Ecto neural progenitor cell (in vitro differentiated cells): ENCODE measurements at places on chromosomes 7 and 10.

GRCh38 chr7:90411510-90411909 lies 8.2 kb downstream of the CLDN12 start:
- no peak for DNase-seq

GRCh38 chr7:152180587-152180986 lies 155.1 kb downstream of the GALNT11 start:
- DNase-seq = no peak

GRCh38 chr10:57162231-57162630 lies 801.2 kb upstream of the ZWINT start:
- DNase-seq = no peak

- no peak for DNase-seq
Measured at GRCh38 chr10:6384847-6385246, 182.1 kb downstream of the PFKFB3 start.

GRCh38 chr7:12422554-12423320 lies 19.1 kb upstream of the VWDE start:
- no peak for DNase-seq

GRCh38 chr10:6650586-6650985 lies 70.5 kb upstream of the PRKCQ start:
- no peak for DNase-seq

- no peak for DNase-seq
Measured at GRCh38 chr10:112678987-112679386, 232.0 kb downstream of the VTI1A start.

DNA sequence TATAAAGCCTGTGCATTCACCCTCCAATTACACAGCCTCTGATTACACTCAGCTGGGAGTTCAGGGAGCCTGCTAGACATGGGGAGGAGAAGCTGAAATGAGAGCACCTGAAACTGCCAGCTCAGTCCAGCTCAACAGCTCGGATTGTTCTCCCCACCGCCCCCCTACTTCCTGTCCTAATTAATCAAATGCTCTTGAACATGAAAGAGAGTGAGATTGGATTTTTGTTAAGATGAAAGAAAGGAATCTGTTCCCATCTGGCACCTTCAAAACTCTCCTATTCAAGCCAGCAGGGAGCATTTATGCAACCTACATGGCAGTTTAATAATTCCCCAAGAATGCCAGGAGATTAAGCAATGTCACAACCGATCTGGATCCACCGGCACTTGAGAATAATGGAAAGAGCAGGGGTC lies 98.0 kb downstream of the NPSR1 start:
- DNase-seq = no peak

- DNase-seq = peak; percentile 99
Measured at GRCh38 chr7:66628361-66629221, at the start of gene KCTD7. KCTD7 (plus strand) TSS chr7:66628881; CDS start chr7:66629065, 184 bp downstream.

DNA sequence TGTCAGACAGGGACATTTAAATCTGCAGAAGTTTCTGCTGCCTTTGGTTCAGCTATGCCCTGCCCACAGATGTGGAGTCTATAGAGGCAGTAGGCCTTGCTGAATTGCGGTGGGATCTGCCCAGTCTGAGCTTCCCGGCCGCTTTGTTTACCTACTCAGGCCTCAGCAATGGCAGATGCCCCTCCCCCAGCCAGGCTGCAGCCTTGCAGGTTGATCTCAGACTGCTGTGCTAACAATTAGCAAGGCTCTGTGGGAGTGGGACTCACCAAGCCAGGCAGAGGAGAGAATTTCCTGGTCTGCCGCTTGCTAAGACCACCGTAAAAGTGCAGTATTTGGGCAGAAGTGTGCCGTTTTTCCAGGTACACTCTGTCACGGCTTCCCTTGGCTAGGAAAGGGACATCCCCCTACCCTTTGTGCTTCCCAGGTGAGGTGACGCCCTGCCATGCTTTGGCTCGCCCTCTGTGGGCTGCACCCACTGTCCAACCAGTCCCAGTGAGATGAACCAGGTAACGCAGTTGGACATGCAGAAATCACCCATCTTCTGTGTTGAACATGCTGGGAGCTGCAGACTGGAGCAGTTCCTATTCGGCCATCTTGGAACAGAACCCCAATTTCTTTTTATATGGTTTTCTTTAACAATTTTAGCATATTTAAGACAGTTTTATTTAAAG lies 28.4 kb upstream of the VWDE start:
- DNase-seq = peak; percentile 50

GRCh38 chr10:119209035-119209735 lies 1.8 kb downstream of the GRK5 start:
- DNase-seq = peak; percentile 70

GRCh38 chr7:55121249-55121648 lies 102.4 kb downstream of the EGFR start:
- DNase-seq = no peak

DNA sequence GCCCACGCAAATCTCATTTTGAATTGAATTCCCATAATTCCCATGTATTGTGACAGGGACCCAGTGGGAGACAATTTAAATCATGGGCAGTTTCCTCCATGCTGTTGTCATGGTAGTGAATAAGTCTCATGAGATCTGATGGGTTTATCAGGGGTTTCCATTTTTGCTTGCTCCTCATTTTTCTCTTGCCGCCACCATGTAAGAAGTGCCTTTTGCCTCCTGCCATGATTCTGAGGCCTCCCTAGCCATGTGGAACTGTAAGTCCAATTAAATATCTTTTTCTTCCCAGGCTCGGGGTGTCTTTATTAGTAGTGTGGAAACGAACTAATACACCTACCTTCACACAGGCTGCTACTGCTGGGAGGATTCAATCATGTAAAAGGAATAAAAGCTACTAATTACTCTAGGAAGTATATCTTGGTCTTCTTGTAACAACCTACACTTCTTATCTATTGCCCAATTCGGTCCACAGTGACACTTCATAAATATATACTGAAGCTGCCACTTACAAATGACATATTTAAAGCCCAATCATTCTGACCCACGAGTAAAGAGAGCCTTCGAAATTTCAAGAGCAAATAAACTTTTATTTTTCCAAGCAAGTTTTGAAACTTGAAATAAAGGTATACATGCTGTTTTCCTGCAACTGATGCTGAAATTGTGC lies 100.3 kb upstream of the ASAH2 start:
- DNase-seq = no peak
